ENCODE measurements at places on chromosomes 3 and 15.

DNA sequence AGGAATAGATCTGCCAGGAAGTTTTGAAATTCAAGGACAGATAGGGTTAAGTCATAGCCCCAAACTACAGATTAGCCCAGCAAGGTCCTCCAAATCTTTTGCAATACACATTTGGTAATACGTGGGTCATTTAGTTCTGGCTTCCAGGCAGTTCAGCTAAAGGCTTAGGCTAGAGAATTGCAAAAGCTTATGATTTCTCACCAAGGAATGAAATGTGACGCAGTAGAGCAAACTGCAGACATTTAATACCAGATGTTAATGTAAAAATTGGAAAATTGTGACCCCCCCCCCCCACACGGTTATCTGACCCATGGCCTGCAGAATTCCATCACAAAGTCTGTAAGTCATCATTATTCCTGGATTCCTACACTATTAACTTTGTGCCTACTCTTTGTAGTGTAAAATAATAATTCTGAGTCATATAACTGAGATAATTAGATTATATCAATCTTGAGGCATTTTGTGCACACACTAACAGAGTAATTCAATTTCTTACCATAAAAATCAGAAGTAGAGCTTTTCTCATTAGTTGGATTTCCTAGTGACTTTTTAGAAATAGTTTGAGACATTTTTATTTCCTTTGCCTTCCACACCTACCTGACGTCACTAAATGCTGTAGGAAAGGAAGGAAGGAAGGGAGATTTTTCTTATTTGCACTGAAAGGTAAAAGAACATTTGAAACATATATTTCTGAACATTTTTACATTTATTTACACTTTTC is 235.2 kb downstream of the DTWD1 start:
- no peak overlapping the region for H3K4me3 ChIP-seq
- no peak overlapping the region for H3K27ac ChIP-seq
- no peaks in the 10 kb centered on the region for H3K4me1 ChIP-seq
- DNase-seq = no peak

GRCh38 chr3:140903196-140903595 is 38.4 kb upstream of the SLC25A36 start:
- no peaks in the 10 kb centered on the region for H3K36me3 ChIP-seq
- no peaks in the 10 kb centered on the region for H3K27me3 ChIP-seq
- H3K4me1 ChIP-seq = no peaks in the 10 kb centered on the region
- H3K4me3 ChIP-seq = no peak overlapping the region
- no peak for DNase-seq

- DNase-seq = no peak
- peaks cover 49% of the 10 kb centered on the region for H3K36me3 ChIP-seq
- H3K27ac ChIP-seq = no peak overlapping the region
- no peaks in the 10 kb centered on the region for H3K4me1 ChIP-seq
- no peaks in the 10 kb centered on the region for H3K27me3 ChIP-seq
Measured at GRCh38 chr3:4814305-4814903, 164.8 kb upstream of the BHLHE40 start.

GRCh38 chr3:13159890-13160289 is 86.7 kb upstream of the IQSEC1 start:
- no peak overlapping the region for H3K4me3 ChIP-seq
- no peaks in the 10 kb centered on the region for H3K27me3 ChIP-seq
- no peak overlapping the region for H3K27ac ChIP-seq
- no peaks in the 10 kb centered on the region for H3K36me3 ChIP-seq
- no peaks in the 10 kb centered on the region for H3K4me1 ChIP-seq
- DNase-seq = no peak

GRCh38 chr15:59137566-59137965 is 32.6 kb downstream of the CCNB2 start:
- H3K27me3 ChIP-seq = no peaks in the 10 kb centered on the region
- H3K4me3 ChIP-seq = no peak overlapping the region
- no peaks in the 10 kb centered on the region for H3K4me1 ChIP-seq

All from thymus (tissue), 14 donors.